Amniotic stem cell (primary cell): ENCODE measurements at places on chromosomes 4 and X.

GRCh38 chr4:151983854-151984253, 223.0 kb upstream of the GATB start:
- no peak for DNase-seq

GRCh38 chr4:185011408-185011807, 6.9 kb upstream of the HELT start:
- no peak for DNase-seq

GRCh38 chr4:9916937-9917336, 104.4 kb downstream of the SLC2A9 start:
- DNase-seq, result no peak

DNA sequence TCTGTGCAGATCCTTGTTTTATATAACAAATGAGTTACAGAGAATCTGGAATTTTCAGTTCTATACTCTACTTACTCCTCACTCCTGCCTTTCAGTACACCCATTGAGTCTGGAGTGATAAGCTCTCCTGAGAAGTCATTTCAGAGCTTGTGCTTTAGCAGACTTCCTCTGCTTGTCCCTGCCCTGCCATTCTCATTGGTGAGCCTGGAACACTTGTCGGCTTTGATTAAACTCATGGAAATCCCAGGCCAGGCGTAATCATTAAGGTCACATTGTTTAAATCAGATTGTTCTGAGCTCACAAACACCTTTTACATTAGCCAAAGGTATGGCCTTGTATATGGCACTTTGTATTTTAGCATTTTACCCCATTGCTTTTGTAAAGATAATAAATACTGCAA, 102.7 kb downstream of the CNKSR2 start:
- DNase-seq, result no peak

- no peak for DNase-seq
These were observed 20.4 kb downstream of the FLNA start for GRCh38 chrX:154354013-154354412.

- DNase-seq, result no peak
These were observed 25.3 kb downstream of the ARHGEF6 start for GRCh38 chrX:136755411-136755810.

DNA sequence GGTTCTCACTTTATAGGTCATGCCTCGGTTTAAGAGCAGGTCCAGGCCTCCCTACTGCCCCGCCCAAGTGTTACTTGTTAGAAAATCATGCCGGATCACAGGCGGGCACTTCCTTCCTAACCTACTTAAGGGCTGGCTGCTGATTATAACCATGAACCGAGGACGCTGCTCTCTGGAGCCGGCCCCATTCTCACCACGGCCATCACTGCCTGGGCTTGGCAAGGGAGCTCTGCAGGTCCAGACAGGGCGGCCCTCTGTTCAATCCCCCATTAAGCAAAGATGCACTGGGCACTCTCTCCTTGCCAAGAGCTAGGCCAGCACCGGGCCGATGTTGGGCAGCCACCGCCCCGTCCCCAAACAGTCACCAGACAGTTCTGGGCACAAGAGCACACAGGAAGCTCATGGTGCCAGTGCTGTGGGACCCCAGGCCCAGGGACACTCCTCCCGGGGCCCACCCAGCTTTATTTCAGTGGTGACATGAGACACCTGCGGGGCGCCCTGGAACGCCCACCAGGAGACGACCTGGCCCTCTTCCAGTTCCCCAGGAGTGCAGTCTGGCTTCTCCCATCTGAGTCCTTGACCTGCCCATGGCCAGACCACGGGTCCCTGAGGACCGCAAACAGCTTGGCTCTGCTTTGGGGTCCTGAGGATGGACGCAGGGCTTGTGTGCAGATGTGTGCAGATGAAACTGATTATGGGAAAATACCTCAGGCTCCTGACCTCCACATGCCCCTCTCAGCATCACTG, 44.0 kb downstream of the ABLIM2 start:
- no peak for DNase-seq

- DNase-seq, result no peak
These were observed 28.9 kb upstream of the DDX53 start for GRCh38 chrX:22970861-22971260.

DNA sequence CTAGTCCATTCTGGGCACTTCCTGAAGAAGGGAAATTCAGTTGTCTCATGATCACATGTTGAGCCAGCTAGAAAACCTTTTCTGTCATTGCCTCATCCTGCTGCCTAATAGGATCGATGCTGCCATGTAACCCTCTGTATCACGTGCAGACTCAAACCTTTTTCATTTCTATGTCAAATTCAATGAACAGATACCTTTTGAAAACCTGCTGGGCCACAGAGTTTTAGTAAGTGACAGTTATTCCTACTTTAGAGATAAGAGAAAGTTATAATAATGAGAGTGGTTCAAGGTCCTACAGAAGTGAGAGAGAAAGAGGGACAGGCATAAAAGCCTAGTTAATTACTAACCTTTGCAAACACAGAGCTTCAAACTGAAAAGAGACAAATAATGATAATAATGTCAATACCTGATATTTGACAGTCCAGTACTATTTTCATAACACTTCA, 46.0 kb downstream of the MAOA start:
- no peak for DNase-seq

GRCh38 chrX:153885968-153886903, at the start of gene L1CAM:
Gene L1CAM, minus strand, starts transcription at chrX:153886173. Its CDS starts 10,337 bp downstream, at chrX:153875836.
- no peak for DNase-seq

DNA sequence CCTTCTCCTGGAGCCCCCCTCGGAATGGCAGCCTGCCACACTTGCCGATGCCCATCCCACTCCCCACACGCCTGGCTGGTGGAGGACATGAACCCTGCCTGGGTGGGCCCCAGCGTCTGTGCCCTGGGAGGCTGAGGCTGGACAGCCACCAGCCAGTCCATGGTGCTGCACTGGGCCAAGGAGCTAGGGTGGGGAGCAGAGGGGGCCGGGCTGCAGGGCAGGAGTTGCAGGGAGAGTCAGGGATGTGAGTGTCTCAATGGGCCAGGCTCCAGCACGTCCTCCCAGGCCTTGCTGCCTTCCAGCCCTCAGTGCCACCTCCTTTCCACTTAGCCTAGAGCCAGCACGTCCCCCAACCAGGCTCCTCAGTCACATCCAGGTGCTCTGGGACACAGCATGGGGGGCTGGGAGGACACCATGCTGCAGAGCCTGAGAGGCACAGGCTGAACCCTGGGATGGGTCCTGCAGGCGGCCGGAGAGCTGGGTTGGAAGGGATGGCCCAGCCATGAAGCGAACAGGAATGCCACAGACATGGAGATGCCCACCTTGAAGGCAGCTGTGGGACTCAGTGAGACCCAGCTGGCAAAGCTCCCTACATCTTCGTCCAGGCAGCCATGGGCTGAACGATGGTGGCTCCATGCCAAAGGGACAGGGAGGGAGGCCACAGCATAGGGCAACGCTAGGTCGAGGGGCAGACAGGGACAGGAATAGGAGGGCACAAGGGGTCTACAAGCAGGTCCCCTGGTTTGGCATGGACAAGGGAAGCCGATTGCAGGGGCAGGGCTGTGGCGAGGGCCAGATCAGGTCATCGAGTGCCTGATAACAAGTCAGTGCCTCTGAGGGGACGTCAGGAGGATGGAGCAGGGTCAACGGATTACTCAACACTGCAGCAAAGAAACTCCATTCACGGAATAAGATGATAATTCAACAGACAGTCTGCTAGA, 30.1 kb upstream of the MXD4 start:
- DNase-seq, result no peak

DNA sequence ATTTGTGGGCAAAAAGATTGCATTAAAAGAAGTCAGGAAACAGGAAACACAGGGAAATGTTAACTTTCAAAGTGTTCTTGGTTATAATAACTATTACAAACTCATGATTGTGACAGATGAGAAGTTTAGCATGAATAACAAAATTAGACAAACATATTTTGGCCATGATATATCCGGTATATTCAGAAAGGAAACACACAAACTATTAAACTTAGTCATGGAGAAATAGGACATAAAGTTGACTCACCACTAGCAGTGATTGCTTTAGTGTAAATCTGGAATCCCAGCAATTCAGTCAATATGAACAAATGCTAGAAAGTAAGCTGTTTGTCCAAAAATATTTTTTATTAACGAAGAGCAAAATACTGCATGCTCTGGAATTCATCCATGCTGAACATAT, 1299.9 kb downstream of the C4orf33 start:
- DNase-seq, result peak; percentile 64
